ENCODE measurements at places on chromosomes 1 and 21.

- no peak for DNase-seq
Measured at GRCh38 chr1:21468599-21468998, 28.7 kb downstream of the NBPF3 start.

GRCh38 chr21:36297406-36297937 lies 22.5 kb upstream of the MORC3 start:
- DNase-seq = no peak

GRCh38 chr1:152348447-152348846 lies 11.4 kb downstream of the FLG2 start:
- no peak for DNase-seq

GRCh38 chr1:85296980-85297379 lies 20.5 kb upstream of the BCL10 start:
- no peak for DNase-seq

Measured in activated naive CD4-positive, alpha-beta T cell treated with anti-CD3 and anti-CD28 coated beads, Interleukin-2, amount 50 U/mL, for 16 hours (primary cell).